Fibroblast of skin of back (primary cell): ENCODE measurements at places on chromosomes 7 and 10.

DNA sequence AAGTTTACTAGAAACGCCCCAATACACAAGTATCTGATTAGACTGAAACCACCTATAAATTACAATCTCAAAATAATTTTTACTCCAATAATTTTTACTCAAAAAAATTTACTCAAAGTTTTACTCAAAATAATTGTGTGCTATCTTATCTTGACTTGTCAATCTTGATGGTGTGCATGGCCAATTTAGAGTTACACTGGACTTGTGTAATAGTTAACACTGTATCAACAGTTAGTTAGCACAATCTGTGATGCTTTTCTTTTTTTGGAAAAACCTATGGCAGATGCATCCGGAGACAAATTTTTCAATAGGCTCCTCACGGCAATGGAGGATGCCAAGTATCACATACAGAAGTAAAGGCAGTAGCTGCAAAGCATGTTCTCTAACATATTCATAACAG is 24.9 kb downstream of the LMOD2 start:
- DNase-seq: no peak

DNA sequence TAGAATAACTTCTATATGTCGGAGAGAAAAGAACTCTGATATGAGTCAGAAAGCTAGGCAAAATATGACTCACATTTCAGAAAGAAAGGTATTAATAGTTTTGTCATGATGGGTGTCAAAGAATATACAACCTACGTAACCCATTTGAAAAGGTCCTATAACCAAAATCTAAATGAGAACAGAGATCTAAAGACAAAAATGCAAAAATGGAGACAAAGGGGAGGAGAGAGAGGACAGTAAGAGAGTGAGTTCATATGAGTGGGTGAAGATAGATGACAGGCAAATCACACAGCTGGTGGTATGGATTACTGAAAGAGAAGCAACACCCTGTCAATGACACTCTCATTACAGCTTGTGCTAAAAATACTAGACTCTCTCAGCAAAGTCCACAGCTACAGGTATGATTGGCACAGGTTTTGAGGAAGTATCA is 25.6 kb downstream of the ANKMY2 start:
- DNase-seq: no peak

- no peak for DNase-seq
These were observed 83.1 kb downstream of the CDH23 start for GRCh38 chr10:71479831-71480230.

GRCh38 chr7:97014145-97014750 is 8.9 kb downstream of the DLX6 start:
- no peak for DNase-seq

DNA sequence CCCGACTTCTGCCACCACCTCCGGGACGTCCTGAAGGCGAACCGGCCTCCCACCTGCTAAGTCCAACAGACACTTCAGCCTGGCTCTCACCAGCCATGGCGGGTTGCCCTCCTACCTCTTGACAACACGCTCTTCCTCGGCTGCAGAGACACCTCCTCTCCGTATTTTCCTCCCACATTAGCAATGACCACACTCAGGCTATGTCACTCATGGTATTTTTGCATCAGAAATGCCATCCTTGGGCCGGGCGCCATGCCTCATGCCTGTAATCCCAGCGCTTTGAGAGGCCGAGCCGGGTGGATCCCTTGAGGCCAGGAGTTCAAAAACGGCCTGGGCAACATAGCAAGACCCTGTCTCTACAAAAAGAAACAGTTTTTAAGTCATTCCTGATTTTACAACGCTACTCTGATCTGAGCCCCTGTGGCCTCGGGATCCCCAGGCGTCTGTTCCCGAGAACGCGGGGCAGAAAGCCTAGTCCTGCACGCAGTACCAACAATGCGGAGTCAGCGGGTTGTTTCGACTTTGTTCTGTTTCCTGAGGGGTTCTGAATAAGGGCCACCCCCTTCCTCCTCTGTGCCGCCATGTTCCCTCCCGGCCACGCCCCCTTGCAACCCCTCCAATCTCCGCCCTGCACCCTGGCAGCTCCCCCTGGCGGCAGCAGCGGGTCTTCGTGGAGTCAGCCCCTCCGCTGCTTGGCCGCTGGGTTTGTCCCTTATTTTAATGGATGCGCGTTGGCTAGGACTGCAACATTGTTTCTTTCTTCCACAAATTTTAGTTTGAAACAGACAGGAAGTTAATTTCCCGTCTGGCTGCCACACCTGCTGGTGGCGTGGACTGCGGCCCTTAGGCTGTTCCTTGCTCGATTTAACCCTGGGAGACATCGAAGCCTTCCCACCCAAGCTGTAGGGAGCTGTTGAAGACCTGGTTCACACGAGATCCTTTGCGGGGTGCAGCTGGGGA is 9.7 kb upstream of the ZFAND2A start:
- peak; percentile 65 for DNase-seq

DNA sequence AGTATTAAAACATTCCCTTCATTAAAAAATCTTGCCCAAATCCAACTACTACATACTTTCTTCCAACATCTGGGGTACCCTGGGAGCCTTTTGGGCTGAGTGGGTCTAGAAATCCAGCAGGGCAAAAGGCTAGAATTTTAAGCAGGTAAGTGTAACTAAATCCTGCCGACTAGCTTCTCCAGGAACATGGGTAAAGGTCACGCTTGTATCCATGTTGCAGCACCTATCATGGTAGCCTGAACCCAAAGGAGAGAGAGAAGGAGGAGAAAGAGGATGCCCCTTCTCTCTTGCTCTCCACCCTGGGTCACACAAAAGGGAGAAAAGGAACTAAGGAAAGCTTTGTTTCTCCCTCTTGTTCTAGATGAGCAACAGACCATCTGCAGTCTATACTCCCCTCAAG is 53.3 kb downstream of the ZNF680 start:
- no peak for DNase-seq

DNA sequence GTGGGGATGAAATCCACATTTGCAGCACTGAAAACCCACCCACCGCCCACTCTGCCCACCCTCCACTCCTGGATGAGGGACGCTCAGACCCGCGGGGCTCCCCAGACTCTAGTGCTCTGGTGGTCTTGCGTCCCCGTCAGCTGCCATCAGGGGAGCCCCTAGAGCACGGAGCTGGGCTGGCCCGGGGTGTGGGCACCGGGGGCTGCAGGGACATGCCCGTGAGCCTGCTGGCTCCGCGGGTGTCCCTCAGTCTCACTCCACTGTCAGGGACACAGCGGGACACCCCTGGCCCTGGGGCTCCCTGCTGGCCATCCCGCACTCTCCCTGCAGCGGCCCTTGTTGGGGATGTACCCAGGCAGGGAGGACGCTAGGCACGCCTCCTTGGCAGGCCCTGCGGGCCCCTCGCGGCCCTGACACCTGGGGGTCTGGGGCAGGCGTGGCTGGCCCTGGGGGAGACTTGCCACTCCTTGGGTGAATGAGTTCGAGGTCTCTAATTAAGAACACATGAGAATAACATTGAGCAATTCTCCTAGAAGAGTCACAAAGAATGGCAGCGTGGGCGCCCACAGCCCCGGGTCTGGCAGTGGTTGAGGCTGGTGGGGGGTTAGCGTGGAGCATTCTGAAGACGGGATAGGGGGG is 64.2 kb downstream of the CFAP46 start:
- DNase-seq: no peak

DNA sequence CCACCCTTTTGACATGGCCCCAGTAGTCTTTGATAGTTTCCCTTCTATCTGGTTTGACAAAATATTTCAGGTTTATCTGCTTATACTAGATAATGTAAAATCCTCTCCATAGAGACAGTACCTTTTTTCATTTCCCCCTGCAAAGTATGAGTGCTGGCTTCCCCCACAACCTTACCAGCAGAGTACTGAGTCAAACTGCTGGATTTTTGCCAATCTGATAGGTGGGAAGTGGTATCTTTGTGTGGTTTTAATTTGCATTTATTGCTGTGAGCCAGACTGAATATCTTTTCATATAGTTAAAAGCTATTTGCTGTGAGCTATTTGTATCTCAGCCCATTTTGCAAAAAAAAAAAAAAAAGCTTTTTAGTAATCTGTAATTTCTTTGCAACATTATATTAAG is 32.1 kb upstream of the HECTD2 start:
- DNase-seq: no peak

DNA sequence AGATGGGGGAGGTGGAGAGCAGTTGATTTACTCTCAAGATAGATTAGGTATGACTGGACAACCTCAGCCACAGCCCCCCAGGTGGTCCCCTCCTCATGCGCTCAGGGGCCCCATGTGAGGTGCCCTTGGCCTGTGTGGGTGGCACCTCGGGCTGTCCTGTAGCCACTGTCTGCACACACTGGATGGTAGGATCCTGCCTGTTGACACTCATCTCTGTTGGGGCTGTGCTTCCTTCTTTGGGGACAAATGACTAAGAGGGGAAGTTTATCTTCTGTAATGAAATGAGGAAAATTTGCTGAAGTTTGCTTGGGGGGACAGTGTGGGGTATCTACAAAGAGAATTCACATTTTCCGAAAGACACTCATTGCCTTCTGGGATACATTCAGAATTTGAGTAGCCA is 53.6 kb upstream of the ANTXRL start:
- no peak for DNase-seq

GRCh38 chr10:5526691-5527331 is 2.0 kb downstream of the CALML3 start:
- DNase-seq: no peak

- peak; percentile 71 for DNase-seq
These were observed 133.6 kb downstream of the BMPER start for GRCh38 chr7:34038816-34039470.

DNA sequence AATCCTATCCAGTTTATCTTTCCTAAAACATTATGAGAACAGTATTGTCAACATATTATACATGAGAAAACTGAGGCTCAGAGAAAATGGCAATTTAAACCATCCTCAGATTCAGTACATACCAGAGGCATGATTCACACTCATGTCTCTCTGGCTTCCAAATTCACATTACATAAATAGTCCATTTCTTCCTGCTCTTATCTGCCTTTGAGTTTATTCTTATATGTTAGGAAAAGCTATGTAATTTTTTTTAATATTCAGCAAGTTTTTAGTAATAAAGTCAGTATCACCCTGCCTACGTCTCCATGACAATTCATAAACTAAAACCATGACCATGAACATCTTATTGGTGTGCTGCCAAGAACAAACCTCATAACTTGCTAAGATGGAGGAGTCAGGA is 1260.2 kb upstream of the SORCS1 start:
- DNase-seq: peak; percentile 74

GRCh38 chr7:47937065-47937687 is 11.1 kb downstream of the PKD1L1 start:
- DNase-seq: no peak

DNA sequence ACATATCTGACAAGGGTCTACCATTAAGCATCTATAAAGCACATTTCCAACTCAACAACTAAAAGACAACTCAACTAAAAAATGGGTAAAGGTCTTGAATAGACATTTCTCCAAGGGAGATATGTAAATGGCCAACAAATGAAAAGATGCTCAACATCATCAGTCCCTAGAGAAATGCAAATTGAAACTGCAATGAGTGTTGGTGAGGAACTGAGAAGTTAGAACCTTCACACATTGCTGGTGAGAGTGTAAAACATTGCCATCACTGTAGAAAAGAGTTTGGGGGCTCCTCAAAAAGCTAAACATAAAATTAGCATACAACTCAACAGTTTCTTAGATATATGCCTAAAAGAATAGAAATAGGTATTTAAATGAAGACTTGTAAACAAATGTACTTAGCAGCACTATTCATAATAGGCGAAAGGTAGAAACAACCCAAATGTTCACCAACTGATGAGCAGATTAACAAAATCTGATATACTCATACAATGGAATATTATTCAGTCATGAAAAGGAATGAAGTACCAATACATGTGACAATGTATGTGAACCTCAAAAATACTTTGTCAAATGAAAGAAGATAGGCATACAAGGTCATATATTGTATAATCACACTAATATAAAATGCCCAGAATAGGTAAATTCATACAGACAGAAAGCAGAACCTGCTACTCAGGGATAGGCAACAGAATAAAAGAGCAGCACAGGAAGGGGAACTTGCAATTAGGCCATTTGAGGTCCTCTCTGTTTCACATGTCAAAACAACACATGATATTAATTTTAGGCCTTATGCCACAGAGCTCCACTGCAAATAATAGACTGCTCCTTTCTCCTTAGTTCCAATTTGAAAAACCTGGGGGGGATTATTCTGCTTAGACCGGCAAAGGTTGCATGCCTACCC is 10.6 kb upstream of the LRRC72 start:
- DNase-seq: no peak

DNA sequence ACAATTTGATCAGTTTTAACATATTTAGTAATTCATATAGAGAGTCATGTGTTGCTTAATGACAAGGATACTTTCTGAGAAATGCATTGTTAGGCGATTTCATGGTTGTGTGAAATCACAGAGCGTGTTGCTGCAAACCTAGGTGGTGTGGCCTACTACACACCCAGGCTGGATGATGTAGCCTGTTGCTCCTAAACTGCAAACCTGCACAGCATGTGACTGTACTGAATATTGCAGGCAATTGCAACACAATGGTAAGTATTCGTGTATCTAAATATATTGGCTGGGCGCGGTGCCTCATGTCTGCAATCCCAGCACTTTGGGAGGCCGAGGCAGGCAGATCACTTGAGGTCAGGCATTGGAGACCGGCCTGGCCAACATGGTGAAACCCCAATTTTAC is 73.7 kb upstream of the BAIAP2L1 start:
- DNase-seq: no peak

DNA sequence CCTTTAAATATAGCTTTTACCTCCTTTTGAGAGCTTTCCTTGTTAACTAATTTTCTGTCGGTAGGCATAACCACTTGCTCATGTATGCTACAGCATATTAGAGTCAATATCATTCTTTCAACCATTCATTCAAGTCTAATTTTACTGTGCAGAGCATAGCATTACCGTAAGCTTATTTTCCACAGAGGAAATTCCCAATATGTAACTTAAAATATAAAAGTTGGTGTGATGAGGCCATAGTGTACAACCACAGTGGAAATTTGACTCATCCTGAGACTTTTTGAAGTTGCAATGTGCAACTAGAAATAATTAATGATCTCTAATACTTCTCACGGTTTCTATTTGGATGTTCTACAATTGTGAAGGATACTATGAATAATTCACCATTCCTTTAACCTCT is 80.6 kb upstream of the KLF6 start:
- no peak for DNase-seq

DNA sequence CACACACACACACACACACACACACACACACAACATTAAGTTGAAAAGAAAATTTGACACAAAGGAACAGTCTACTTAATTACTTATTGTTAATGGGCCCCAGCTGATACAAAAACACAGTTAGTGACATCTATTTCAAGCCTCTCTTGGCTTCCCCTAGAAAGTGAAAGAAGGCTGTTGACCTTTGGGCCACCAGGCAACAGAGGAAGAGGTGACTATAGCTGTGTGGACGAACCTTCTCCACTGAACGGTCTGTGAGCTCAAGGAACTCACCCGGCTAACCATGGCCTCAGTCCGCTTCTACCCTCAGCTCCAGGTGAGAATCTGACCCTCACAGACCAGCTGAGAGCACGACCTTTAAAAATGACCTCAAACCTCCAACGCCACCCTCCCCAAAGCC is 32.9 kb upstream of the CALN1 start:
- DNase-seq: no peak

- DNase-seq: no peak
These were observed 118.3 kb downstream of the FAM53B start for GRCh38 chr10:124625831-124626238.

GRCh38 chr10:18542832-18543231 is 108.6 kb downstream of the NSUN6 start:
- no peak for DNase-seq

- DNase-seq: no peak
These were observed 89.7 kb upstream of the RET start for GRCh38 chr10:42987121-42987541.
